NCI-H2171 (cell line): ENCODE measurements at places on chromosomes 3 and 15.

GRCh38 chr3:101719604-101720185, 4.7 kb upstream of the CEP97 start:
- DNase-seq = no peak

DNA sequence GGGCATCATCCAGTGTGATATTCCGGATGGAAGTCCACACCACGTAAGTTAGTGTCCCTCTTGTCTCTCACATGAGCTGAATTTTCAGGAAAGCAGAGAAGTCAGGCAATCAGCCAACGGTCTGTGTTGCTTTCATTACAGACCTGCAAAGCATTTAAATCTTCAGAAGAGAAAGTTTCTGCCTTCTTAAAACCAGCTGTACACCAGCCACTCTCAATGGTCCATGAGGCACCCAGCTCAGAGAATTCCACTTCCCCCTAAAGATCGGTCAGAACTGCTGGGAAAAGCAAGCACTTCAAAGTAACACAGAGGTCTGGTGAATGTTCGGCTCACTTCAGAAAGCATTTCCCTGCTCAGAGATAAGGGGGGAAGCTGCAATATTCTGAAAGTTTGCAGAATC, 903.7 kb downstream of the EPHA3 start:
- no peak for DNase-seq

GRCh38 chr3:65037861-65038260, 350.1 kb upstream of the ADAMTS9 start:
- no peak for DNase-seq

DNA sequence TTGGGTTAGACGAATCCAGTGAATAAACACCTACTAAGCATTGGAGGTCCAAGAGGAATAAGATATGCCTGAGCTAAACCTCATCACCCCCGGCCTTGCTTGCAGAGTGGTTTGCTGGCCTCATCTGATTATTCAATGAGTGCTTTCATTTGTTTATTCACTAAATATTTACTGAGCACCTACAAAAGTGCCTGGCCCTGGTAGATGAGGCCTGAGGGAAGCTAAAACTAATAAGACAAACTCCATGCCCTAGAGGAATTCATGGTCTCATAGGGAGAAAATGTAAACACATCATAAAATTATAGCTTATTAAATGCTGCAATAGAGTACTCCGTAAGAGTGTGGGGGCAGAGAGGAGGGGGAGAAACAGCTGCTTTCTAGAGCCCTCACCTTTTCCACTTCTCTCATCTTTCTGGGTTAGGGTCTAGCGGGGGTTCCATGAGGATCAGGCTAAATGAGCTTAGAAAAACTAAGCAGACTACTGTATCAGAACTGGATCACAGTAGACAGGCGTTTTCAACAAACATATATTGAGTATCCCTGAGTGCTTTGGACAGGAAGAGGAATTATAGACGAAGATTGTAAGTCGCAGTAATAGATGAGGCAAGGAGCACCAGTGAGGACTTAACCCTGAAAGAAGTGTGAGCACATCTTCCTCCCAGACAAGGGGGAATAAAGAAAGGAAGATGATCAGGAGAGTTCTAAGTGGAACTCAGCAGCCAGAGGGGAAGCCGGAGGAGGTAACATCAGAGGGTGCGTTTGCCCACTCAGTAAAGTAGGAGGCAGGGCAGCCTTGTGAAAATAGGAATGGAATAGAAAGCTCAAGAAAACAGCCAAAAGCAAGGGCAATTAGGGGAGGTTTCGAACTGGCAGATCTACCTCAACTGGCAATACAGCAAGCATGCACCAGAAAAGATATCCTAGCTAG, 31.5 kb upstream of the LAMP3 start:
- no peak for DNase-seq

GRCh38 chr3:147846293-147846692, 437.1 kb downstream of the ZIC1 start:
- DNase-seq = no peak

- DNase-seq = no peak
Measured at GRCh38 chr3:50268703-50269451, at the start of gene SEMA3B. SEMA3B (plus strand) TSS chr3:50269147; CDS start chr3:50269241, 94 bp downstream.

- no peak for DNase-seq
Measured at GRCh38 chr3:193940526-193940925, 195.4 kb upstream of the HES1 start.

DNA sequence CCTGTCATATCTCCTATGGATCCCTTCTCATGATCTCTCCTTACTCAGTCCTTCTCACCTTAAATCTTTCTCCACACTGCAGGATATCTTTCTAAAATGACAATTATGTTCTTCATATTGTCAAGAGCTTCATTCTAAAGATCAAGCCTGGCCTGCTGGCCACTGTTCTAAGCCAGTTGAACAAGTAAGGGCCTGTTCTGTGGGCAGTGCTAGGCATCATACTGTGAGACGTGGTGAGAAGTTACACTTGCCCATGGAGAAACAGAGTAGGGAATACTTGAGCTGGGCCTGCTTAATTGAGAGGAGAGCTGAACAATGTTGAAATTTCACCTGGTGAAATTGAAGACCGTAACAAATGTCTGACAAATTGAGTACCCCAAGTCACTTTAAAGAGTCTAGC, 184.1 kb upstream of the RASGRP1 start:
- DNase-seq = no peak

DNA sequence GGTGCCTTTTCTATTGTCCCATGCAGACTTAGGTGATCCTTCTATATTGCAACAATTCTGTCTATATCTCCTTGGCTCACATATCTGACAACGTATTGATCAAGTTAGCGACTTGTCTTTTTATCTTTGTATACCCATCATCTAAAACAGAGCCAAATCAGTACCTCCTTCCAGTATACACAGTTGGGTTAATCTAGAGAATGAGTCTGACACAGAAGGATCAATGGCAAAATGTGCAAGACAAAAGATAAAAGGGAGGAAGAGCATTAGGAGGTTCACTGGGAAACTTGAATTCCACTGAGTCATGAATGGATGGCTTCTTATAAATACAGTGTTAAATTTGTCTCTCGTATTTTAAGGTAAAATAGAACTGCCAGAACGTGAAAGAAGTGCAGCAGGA, 6.0 kb downstream of the AADAC start:
- no peak for DNase-seq

GRCh38 chr3:12465836-12466225, 18.4 kb upstream of the TSEN2 start:
- no peak for DNase-seq

DNA sequence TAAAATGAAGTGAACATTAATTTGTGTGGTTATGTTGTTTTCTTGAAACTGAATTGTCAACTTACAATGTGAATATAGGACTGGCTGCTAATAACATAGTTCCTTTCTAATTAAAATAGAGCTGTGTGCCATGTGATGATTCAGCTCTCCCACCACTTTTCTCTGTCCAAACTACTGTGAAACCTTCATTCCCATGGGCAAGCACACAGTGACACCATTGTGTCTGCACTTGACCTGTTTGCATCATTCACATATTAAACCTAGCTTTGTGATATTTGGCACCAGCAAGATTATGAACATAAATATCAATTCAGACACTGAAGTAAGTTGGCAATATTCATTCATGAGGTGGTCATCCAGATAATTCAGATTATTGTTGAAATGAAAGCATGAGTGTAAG, 78.8 kb upstream of the TCF12 start:
- DNase-seq = no peak

GRCh38 chr3:182925330-182925943, 54.9 kb downstream of the DCUN1D1 start:
- DNase-seq = no peak
